ENCODE measurements at places on chromosomes 16 and 17.

- DNase-seq = no peak
These were observed 6.4 kb upstream of the SLC38A10 start for GRCh38 chr17:81301195-81302144.

- no peak for DNase-seq
These were observed 17.1 kb downstream of the SGCA start for GRCh38 chr17:50182783-50183420.

DNA sequence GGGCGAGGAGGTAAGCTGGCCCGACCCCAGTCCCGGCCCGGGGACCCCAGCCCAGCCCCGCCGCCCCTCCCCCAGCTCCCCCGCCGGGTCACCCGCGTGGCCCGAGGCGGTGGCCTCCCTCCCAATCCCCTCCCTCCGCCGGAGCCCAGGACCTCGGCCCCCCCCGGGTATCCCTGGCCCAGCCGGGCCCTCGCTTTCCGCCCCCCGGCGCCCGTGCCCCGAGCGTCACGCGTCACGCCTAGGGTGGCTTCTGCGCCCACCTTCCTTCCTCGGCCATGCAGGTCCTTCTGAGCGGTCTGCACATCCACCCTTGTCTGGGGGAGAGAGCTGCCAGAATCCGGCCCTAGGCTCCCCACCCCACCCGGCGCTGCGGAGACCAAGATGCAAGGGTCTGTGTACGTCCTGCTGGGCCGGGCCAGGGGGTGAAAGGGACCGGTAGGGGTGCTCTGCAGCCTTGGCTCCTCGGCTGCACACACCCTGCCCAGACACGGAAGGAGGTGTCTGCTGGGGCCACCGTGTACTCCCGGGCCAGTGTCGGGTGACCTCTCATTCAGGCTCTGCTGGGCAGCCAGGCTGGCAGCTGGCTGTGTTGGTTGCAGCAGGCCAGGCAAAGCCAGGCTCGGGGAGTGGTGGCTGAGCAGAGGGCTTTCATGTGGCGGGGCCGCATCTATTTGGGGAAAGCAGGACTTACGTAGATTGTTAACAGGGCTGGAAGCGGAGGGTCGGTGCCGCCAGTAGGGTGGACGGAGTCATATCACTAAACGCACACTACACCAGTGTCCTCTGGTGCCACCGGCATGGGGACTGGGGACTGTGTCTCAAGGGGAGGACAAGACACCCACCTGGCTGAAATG is 754 bp downstream of the RAB11FIP4 start:
- no peak for DNase-seq

GRCh38 chr17:74446551-74447500 is 14.9 kb downstream of the GPRC5C start:
- no peak for DNase-seq

- no peak for DNase-seq
These were observed 31.8 kb downstream of the HASPIN start for GRCh38 chr17:3755335-3756030.

DNA sequence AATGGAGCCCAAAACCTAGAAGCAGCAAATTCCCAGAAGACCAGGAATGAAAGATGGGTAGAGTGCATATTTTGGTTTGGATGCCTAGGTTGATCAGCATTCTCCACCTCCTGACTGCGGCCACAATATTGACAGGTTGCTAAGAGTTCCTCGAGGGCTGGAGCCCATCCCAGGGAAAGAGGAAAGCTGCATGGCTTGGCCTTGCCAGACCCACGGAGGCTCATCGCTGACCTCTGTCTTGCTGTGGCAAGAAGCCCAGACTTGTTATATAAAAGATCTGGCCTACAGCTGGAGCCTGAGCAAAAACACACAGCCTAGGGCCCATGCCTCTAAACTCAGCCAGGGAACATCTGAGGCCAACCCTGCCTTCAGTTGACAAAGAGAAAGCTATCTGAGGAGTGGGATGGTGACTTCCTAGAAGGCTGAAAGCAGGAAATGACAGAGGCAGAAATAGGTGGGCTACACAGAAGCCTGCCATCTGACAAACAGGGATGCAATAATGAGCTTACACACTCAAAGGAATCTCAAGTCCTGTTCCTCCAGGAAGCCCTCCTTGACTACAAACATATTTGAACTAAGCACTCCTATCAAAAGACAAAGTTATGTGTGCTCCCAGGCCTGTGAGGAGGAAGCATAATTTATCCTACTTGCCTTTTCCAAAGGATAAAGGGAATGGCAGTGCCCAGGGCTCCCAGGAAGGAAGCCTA is 22.5 kb upstream of the SLC35B1 start:
- peak; percentile 25 for DNase-seq

GRCh38 chr16:54946909-54947308 is 16.2 kb downstream of the IRX5 start:
- DNase-seq = no peak

DNA sequence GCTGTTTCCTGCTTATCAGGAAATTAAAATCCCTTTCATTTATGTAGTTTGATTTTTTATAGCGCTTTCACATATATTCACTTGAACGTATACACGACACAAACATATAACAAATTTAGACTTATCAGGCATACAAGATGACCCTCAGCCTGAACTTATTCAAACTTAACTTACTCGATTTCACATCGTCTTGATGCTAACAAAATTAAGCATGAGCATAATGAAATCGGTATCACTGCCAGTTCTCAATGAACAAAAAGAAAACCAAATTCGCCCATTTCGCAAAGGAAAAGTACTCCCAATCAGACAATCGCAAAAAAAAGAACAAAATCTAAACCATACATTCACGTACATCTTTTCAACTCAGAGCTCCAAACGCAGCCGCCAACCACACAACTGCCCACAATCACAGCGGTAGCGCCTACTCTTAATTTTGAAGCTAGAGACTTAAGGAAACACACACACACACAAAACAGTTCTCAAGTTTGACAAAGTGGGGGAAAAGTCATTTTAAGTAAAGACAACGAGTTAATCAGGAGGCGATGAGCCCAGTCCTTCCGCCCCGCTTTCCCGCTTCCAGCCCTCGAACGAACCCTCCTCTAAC is 1.1 kb downstream of the GJC1 start:
- no peak for DNase-seq

GRCh38 chr17:13387952-13388351 is 213.8 kb downstream of the HS3ST3A1 start:
- DNase-seq = no peak

DNA sequence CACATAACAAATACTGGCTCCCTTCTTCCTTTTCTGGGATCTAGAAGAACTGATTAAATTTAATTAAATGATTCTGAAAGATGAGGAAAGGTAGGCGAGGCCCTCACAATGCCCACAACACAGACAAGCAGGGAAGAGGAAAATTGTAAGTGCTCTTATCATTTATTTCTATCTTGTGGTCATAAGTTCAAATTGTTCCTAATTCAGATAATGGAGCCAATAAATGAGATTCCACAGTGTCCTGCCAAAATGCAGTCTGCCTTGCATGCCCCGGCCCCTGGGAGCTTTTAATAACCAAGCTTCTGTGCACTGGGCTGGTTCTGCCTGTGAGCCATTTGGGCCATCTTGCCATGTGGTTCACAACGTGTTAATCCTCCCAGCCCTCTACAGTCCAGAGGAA is 97.0 kb downstream of the CMC2 start:
- DNase-seq = no peak

DNA sequence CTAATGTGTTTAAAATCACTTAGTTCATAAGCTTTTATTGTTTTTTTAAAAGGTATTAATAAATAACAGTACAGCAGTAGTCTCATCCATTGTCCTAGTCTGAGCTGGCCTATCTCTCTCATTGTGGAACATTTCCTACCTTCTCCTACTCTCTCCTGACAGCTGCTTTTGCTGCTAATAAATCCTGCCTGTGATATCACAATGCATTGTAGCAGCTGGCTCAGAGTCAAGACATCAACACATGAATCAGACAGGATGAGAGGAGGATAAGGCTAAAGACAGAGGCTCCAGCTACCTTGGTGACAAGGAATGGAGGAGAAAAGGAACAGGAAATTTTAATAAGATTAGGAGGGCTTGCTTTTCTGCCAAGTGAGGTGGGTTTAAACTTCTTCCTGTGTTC is 626.1 kb downstream of the HS3ST4 start:
- DNase-seq = no peak

DNA sequence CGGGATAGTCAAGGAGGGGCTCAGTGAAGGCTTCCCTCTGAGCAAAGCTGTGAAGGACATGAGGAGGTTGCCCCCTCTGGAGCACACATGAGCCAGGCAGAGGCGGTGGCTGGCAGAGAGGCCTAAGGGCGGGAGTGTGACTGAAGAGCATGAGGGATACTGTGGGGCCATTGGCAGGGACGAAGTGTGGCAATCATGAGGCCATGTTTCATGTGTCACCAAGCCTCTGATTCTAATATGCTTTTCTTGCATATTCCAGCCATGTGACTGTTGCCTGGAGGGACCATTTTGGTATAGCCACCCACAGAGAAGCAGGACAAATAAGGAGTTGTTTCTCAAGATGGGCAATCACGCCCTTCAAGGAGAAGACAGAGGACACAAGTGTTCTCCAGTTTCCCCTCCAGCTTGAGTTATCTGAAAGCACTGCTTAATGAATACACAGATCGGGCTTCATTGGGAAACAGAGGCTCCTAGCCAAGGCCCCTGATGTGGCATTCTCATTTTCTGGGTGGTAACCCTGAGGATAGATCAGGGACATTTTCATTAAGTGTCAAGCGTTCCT is 68.0 kb downstream of the AKAP1 start:
- no peak for DNase-seq

DNA sequence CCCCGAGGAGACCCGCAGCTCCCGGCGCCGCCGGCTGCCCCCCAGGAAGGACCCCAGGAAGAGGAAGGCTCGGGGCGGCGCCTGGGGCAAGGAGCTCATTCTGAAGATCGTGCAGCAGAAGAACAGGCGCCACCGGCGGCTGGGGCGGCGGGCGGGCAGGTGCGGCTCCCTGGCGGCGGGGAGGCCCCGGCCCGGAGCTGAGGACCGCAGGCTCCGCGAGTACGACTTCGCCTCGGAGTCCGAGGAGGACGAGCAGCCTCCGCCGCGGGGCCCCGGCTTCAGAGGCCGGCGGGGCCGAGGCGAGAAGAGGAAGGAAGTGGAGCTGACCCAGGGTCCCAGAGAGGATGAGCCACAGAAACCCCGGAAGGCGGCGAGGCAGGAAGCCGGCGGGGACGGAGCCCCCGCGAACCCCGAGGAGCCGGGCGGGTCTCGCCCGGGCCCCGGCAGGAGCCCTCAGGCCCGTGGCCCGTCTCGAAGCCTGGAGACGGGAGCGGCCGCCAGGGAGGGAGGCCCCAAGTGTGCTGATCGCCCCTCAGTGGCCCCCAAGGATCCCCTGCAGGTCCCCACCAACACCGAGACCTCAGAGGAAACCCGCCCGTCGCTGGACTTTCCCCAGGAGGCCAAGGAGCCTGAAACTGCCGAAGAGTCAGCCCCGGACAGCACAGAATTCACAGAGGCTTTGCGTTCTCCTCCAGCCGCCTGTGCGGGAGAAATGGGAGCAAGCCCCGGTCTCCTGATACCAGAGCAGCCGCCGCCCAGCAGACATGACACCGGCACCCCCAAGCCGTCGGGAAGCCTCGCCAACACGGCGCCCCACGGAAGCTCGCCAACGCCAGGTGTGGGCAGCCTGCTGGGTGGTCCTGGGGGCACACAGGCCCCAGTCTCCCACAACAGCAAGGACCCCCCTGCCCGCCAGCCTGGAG is 22.3 kb upstream of the ZFPM1 start:
- no peak for DNase-seq

DNA sequence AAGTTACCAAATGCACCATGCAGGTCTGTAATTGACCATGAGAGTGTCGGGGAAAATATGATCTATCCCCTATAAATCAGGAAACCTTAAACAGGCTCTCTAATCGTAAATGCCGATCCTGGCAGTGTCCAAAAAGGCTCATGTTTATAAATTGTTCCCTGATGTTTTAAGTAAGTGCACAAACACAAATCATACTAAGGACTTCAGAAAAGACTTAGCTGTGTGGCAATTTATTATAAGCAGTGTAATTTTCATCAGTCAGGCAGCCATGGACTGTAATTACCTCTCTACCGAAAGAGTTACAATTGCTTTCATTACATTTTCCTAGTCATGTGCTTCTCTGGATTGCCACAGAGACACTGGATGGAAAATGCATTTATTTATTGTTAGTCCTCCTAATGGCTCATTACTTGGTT is 73.4 kb upstream of the COX10 start:
- DNase-seq = no peak

GRCh38 chr17:75712446-75712845 is 8.8 kb upstream of the ITGB4 start:
- no peak for DNase-seq

- DNase-seq = no peak
These were observed 12.9 kb downstream of the ZNRF1 start for GRCh38 chr16:75011634-75012307.

DNA sequence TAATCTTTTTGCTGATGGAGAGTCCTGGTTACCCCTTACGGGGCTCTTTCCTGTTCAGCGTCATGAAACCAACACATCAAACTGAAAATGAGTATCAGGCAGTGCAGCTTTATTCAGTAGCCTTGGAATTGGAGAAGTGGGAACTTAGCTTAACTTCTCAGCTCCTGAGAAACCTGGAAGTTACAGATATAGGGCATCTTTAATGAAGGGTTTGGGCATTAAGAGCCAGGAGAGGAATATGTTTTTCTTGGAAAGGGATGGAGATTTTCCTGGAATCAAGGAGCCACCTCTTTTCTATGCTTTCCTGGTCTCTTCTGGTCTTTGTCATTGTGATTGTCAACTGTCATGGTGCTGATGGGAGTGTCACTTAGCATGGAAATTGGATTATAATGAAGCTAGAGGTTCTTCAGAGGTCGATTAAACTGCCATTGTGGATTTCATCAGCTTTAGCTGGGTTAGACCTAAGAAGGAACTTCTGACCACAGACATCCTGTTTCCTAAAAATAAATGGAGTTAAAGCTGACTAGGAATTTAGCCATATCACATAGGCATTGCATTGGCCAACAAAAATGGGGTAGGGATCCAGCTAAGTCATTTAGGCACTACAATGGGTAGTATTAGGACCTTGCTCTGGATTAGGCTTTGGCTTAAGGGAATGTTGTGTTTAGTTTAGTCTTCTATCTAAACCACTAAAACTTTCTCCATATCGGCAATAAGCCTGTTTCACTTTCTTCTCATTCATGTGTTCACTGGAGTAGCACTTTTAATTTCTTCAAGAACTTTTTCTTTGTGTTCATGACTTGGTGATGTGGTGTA is 186.4 kb downstream of the BCAS3 start:
- DNase-seq = no peak

- DNase-seq = no peak
These were observed 113.5 kb downstream of the TMEM132E start for GRCh38 chr17:34692920-34693319.

GRCh38 chr17:66481271-66481670 is 178.9 kb downstream of the PRKCA start:
- DNase-seq = no peak

GRCh38 chr16:1908184-1908583 is 10.0 kb downstream of the HS3ST6 start:
- no peak for DNase-seq

- no peak for DNase-seq
These were observed 15.8 kb downstream of the CACNG5 start for GRCh38 chr17:66850692-66851091.

DNA sequence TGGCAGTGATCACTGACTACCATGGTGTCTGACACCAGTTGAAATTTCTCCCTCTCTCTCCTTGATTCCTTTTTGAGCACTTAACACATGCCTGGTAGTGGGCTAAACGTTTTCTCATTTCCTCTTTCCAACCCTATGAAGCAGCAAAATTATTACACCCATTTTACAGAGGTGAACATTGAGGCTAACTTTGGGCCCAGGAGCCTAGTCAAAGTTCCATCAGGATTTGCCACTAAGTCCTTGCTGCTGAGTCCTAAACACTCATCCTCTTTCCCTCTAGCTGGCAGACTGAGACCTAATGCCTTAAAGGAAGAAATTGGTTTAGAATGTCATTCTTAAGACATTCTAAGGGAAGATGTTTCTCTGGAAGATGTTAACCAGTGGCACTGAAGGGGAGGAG is 74.7 kb upstream of the IRX3 start:
- no peak for DNase-seq

GRCh38 chr17:81924557-81925532 is 2.7 kb downstream of the MAFG start:
- DNase-seq = no peak
